ENCODE measurements at places on chromosomes 3 and 15.
A peak's percentile ranks its signal among the peaks of the same experiment; 100 is the strongest.

GRCh38 chr3:126119976-126120375 is 36.1 kb upstream of the SLC41A3 start:
- DNase-seq = no peak

GRCh38 chr15:101560722-101561583 is 71.4 kb upstream of the PCSK6 start:
- DNase-seq = no peak

DNA sequence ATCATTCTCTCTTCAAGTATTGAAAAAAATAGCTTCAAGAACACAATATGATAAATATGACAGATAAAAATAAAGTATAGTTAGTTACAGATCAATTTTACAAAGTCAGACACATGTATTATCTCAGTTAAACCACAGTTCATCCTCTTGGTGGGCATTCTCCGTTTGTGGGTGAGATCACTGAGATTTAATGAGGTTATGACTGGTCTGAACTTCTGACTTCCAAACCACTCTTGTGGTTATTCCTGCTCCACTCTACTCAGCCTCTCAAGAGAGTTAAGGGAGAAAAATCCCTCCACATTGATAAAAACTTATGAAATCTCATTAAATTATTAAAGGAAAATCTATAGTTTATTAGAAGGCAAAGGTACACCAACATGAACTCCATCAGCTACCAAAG is 229.9 kb upstream of the LRTM1 start:
- no peak for DNase-seq

DNA sequence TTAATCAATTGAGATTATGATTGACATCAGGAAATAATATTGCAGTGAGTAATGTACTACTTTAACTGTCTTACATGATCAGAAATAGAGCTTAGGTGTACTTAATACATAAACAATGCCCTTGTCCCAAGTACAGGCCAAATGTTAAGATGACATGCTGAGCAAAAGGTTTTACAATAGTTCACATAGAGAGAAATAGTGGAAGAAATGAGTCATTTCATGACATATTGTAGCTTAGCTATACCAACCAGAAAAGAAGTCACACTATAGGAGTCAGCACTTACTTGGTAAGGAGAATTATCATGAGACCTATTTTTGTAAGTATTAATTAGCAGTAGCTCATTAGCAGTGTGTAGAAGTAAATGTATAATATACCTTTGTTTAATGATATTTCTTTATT is 96.4 kb upstream of the NANOGP8 start:
- DNase-seq = peak; percentile 25

GRCh38 chr3:130644628-130645253 is 101.9 kb downstream of the PIK3R4 start:
- DNase-seq = no peak

DNA sequence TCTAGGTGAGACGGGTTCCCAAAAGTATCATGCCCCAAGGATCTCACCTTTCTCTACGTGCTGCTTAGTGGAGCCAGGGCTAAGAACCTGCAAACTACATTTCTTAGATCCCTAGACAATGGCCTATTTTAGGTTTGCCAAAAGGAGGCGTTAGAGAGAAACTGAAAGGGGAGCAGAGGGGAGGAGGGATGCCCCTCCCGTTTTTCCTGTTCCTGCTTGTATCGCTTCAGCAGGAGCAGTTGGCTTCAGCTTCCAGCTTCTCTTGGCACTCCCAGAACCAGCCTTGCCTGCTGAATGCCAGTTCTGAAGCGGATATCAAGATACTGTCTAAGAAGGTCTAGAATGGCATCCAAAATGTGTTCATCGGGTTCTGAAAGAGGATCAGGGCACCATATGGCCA is 58.4 kb upstream of the ABHD17C start:
- DNase-seq = no peak

- DNase-seq = no peak
Observed at GRCh38 chr3:183812761-183813445, 12.5 kb downstream of the MAP6D1 start.

DNA sequence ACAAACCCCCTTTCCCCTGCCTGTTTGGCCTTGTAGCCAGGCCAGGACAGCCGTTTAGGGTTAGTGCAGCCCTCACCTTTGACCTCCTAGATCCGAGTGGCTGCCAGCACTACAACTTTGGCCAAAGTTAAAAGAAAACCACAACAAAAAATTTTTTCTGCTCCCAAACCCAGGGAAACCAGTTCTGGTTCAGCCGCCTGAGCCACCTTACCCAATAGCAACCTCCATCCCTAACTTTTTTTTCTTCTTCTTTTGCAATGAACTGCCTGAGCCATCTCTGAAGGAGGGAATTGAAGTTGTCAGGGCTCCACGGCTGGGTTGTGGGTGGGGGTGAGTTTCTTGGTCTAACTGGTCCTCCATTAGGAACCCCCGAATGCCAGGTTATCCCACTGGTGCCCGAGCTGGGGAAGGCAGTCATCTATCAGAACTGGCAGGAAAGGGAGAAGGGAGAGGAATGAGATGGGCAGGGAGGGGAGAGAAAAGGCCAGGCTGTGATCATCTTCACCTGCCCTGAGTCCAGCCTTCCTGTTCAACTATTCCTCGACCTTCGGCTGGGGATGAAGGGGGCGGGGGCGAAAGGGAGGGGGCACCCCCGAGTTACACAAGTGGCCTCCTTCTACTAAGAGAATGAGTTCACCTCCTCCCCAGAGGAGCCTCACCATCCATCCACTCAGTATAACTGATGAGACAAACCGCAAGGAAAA is 6.2 kb upstream of the NR2F2 start:
- no peak for DNase-seq

GRCh38 chr15:62770752-62771151 is 271.8 kb upstream of the TPM1 start:
- DNase-seq = no peak

GRCh38 chr3:34650131-34650530 is 851.7 kb downstream of the PDCD6IP start:
- no peak for DNase-seq

GRCh38 chr3:143016321-143016972 is 15.1 kb downstream of the U2SURP start:
- DNase-seq = peak; percentile 27

- no peak for DNase-seq
Observed at GRCh38 chr3:190853464-190853863, 9.0 kb downstream of the GMNC start.

GRCh38 chr3:157999246-157999645 is 107.0 kb downstream of the SHOX2 start:
- DNase-seq = no peak

DNA sequence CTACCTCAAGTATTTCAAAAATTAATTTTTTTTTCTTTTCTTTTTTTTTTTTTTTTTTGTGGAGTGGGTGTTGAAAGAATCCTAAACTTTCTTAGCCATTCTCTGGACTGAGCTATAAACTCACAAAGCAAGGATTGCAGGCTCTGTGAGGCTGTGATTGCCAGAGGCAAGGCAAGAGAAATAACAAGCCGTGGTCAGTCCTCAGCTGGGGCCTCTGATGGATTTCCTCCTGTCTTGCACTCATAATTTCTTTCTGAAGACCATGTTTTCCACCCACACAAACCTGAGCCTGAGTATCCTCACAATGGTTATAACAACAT is 1.3 kb downstream of the CX3CR1 start:
- DNase-seq = no peak

DNA sequence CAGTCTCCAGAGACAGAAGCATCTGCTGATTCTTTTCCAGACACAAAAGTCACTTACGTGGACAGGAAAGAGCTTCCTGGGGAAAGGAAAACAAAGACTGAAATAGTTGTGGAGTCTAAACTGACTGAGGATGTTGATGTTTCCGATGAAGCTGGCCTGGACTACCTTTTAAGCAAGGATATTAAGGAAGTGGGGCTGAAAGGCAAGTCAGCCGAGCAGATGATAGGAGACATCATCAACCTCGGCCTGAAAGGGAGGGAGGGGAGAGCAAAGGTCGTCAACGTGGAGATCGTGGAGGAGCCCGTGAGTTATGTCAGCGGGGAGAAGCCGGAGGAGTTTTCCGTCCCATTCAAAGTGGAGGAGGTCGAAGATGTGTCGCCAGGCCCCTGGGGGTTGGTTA is 25.4 kb downstream of the SYNM start:
- no peak for DNase-seq

DNA sequence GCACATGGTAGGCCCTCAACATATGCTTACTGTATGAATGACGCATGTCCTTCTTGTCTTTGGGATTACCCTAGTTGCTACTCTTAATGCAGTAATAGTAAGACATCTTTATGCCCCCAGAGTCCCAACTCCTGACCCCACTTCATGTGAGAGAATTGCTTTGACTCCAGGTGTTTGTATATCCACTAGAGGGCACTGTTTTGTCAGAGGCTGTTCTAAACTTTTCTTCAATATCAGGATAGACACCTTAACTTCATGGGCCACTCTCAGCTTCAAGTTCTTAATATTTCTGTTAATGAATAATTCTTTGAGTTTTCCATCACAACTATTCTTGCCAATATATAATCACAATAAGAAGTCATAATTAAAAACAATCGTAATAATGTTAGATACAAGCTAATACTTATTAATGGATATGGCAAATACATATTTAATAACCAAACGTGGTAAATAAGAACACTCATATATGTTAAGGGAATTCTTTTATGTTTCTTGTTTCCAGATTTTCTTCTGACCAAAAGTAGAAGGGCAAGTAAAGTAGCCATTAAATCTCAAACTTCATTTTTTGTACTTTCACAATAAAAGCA is 337.2 kb upstream of the DNAJC19 start:
- peak; percentile 41 for DNase-seq

DNA sequence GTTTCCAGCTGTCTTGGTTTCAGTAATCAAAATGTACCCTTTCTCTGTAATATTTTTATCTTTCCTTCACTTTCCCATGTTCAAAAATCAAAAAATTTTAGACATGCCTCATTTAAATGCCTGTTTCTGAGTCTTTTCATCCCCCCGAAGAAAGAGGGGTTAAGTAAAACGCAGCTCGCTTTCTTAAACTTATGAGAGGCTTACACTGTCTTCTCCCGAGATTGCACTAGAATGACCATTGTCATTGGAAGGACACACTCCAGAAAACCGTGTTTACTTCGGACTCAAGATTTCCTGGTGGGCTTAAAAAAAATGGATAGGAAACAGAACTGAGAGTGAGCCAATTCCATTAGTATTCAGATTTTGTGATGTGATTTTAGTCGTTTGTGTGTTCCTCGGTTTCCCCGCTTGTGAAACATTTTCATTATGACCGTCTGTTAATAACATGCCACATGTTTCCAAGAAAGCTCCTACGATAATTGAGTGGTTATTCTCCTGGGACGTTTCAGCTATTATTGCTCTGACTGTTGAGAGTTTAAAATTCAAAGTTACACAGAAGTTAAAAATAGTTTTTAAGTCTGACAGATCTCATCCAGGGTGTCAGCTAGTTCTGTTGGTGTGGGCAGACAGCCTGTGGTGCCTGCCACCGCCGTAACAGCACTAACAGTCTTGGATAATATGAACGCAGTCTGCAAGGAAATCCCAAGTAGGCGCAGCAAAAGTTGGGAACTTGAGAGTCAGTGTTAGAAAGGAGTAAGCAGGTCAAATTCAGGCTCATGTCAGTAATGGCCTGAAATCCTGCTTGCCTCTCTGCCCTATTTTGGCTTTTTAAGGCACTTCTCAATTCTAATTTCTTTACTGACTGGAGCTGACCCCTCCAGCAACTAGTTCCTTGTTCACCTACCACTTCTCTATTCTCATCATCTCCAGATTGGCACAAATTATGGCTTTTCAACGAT is 1.5 kb downstream of the CRYBG3 start:
- peak; percentile 8 for DNase-seq

DNA sequence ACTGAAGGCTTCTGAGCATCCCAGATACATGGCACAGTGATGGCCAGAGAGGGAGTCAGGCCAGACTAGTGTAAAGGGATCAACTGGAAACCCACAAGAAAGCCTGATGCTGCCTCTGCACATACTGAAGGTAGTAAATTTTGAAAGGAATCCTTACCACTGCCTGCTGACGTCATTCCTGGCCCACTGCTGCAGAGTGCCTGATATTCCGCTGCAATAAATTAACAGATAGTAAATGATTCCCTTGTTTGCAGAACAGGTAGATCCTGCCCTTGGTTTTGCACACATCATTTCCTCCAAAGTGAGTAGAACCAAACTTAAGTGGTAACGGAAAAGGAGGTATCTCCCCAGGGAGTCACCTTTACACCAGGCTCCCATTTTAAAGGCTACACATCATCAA is 146.7 kb downstream of the FBN1 start:
- DNase-seq = no peak

DNA sequence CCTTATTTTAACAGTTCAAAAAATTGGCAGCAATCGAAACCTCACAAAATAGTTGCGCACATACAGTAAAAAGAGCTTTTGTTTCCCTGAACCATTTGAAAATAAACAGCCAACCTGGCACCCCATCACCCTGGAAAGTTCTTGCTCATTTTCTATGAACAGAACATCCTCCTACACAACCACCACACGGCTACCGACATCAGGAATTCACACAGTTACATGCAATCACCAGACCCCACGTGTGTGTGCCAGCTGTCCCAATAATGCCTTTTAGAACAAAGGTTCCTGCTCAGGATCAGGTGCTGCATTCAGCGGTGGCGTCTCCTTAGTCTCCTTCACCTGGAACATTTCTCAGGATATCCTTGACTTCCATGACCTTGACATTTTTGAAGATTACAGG is 186.5 kb downstream of the KLF13 start:
- no peak for DNase-seq

GRCh38 chr3:196518966-196519717 is 4.0 kb upstream of the SMCO1 start:
- DNase-seq = peak; percentile 75

GRCh38 chr3:167694121-167694520 is 40.4 kb upstream of the WDR49 start:
- no peak for DNase-seq

- no peak for DNase-seq
Observed at GRCh38 chr3:116743062-116743461, 33.5 kb downstream of the TUSC7 start.

DNA sequence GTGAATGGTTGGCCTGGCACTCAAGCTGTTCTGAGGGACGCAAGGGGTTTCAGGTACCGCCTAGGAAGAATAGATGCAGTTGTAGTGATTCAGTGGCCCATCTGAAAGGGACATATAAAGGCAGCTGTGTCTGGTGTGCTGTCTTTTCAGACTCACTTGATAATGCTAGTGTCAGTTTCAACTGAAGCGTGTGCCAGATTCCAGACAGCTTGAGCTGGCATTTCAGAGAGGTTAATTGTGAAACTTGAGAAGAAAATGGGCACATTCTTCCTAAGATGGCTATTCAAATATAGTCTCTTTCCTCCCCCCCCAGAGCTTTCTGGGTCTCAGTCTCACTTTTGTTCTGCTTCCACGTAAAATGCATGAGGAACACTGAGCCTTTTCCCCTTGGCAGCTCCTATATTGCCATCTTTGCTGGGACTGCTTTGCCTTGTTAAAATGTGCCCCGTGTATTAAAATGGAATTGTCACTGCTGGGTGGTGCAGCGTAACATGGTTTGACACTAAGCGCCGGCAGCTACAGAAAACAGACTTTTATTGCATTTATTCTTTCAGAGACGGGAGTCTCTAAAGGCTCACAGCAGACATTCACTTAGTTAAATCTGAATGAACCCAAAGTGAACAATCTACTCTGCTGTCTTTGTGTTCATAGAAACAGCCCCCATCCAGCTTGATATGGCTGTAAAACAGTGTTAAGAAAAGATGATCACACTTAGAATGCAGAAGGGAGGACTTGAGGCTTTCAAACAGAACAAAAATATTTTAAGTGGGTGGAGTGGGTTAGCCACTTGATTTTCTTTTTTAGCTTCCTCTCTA is 478.7 kb downstream of the RBMS3 start:
- DNase-seq = no peak

Measured in GM12865 (cell line).